ENCODE measurements at places on chromosomes 3 and 15.

GRCh38 chr3:122091602-122092295 lies 36.6 kb downstream of the CD86 start:
- no peak for DNase-seq

DNA sequence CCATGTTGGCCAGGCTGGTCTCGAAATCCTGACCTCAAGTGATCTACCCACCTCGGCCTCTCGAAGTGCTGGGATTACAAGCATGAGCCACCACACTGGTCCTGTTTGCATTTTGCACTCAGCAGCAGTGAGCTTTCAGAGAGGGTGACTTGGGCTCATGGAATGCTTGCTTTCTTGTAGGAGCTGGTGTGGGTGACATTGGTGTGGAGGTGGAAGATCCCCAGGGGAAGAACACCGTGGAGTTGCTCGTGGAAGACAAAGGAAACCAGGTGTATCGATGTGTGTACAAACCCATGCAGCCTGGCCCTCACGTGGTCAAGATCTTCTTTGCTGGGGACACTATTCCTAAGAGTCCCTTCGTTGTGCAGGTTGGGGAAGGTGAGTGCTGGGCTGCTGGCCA lies 90.3 kb downstream of the FLNB start:
- no peak for DNase-seq

GRCh38 chr15:74343797-74344127 lies 23.7 kb downstream of the CYP11A1 start:
- no peak for DNase-seq

DNA sequence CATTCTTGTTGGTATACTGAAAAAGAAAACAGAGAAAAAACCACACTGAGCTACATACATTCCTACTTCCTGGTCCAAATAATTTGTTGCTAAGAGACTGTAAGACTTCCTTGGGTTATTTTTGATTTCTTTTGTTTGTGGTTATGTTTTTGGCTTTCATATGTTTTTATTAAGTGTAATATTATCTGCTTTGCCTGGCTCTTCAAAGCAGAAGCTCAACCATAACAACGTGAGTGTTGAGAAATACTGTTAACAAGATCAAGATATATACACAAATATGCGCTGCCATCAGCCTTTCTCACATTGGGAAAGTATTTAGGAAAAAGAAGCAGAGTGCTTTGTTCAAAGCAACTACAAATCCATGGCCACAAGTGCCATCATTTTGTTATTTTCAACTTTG lies 556.2 kb upstream of the CBLB start:
- no peak for DNase-seq

- no peak for DNase-seq
Observed at GRCh38 chr3:127214975-127215374, 22.0 kb downstream of the PRR23E start.

DNA sequence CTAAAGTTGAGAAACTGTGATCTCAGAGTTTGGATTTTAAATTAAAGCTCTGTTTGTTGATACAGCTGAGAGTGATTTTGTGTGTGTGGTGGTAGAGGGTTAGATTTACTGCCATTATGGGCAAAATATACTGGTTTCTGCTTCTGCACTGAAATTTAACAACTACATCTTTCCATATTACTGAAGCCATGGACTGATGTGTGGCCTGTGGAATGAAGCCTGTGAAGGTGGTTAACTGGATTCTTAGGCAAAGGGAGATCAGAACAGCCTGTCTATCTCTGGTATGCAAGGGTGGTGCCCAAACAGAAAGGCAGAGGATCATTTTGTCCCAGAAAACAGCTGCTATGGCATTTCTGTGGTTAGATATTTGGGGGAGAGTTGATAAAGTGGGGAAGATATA lies 297.3 kb upstream of the THBS1 start:
- DNase-seq = no peak

- DNase-seq = no peak
Observed at GRCh38 chr3:13877911-13878280, 2.0 kb downstream of the WNT7A start.

GRCh38 chr15:21271566-21271965 lies 168.7 kb downstream of the POTEB3 start:
- no peak for DNase-seq

DNA sequence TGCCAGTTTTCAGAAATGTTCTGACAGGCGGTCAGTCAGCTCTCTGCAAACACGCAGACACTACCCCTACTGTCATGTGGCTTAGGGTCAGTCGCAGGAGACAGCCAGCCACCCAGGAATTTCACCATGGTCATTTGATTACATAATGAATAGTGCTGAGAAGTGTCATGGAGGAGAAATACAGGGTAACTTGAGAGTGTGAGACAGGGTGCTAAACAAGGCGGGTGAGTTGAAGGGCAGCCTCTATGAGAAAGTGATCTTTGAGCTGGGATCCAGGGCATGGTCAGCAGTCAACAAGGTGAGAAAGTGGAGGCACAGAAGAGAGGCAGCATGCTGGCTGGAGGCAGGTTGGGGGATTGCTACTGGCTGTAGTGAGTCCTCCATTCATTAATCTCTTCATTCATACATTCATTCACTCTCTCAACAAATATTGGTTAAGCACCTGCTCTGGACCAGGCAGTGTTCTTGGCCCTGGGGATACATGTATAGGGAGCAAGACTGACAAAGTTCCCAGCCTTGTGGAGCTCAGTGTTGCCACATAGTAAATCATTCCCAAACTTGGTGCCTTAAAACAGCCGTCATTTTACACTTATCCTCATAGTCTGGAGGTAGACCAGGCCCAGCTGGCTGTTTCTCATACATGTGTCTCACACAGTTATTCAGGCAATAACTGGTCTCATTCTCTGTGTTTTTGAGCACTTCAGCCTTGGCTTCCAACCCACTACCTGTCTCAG lies 14.8 kb downstream of the PXYLP1 start:
- DNase-seq = no peak

DNA sequence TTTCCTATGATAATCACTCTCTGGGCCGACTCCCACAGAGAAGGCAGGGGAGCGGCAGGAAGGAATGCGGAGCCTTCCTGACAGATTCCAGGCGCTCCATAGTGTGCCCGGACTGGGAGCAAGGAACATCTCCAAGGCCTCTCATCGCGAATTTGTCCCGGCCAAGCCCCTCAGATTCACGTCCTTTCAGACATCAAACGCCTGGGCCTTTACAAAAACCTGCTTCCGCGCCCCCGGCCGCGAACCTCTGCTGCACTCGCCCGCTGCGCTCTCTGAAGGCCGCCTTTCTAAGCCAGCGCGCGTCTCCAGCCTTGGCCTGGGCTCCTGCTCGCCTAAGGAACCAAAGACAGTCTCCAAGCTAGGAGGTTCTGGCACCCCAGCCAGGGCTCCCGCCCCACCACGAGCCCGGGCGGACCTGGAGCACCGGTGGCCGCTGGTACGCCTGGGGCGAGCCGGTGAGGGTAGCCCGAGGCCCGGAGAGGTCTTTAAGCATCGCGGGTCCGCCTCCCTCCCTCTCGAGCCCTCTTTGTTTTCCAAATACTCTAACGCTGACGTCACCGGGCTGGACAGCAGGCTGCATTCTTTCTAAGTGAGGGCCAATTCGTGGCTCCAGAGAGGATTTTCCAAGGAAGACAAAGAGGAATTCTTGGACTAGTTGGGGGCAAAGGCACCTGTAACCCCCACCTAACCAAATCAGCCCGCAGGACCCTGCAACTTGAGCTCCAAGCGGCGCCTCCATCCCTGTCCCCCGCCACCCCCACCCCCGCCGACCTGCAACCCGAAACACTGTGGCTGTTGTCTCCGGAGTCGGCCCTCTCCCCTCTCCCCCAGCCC lies 759 bp downstream of the AMOTL2 start:
- DNase-seq = no peak

GRCh38 chr3:69739204-69740102 lies at the start of gene MITF:
Gene MITF, plus strand, starts transcription at chr3:69739464. Its CDS starts 134 bp downstream, at chr3:69739598.
- no peak for DNase-seq

DNA sequence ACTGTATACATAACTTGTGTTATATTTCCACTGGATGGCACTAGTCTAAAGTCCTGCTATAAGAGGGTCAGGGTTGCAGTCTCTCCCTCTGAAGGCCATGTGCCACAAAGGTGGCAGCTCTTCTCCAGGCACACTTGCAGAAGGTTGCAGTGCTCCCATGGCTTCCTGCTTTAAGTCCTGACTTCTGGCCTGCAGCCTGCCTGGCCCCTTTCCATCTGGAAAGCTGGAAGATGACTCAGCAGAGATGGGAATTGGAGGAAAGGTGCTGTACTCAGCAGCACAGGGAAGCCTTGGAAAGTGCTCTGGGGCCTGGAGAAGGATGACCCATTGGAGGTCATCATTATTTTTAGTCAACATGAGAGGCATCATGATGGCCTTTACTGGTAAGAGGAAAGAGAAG lies 40.9 kb upstream of the MRPL3 start:
- DNase-seq = no peak

GRCh38 chr3:44223299-44223698 lies 18.4 kb upstream of the TOPAZ1 start:
- DNase-seq = no peak

DNA sequence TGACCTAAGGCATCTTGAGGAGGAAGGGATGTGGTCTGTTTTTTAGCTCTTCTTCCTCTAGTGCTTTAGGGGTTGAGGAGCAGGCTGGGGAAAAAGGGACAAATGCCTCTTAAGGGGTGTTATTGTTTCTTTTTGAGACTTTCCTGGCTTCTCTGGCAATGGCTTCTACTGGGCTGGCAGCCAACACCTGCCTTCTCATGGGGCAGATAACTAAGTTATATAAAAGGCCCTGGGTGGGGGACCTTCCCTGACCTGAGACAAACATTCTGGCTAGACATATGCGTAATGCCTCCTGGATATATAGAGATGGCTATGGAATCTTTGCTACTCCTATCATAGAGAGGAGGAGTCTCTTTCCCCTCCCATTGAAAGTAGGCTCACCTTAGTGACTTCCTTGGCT lies 179.2 kb upstream of the PROK2 start:
- no peak for DNase-seq

- DNase-seq = no peak
Observed at GRCh38 chr3:100438623-100438974, 37.3 kb downstream of the LNP1 start.

GRCh38 chr15:69424748-69425413 lies 10.7 kb downstream of the KIF23 start:
- DNase-seq = no peak

DNA sequence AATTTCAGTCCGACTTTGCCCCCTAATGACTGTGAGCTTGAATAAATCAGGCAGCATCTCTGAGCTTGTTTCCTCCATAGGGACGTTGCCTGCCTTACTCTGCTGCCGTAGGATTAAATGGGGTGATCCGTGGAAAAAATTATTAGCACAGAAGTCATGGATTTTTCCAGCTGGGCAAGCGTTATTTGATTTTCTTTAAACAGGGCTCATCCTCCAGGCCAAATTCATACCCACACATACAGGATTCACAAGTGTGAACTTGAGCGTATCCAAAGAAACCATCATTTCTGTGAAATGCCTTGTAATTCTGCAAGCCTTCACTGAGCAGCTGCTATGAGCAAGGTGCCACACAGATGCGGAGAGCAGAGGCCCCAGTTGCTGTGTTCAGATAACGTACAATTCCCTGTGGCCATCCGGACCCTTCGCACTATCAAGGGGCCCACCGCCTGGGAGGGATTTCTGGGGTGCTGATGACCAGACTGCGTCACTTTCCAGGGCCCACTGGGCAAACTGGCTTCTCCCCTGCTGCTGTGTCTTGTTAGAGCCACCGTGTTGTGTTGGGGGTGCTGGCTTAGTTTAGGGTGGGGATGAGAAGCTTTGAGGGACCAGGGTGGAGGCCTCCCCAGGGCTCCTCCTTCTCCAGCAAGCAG lies 61.4 kb downstream of the MGLL start:
- no peak for DNase-seq

- DNase-seq = no peak
Observed at GRCh38 chr3:111884411-111885018, 25.4 kb downstream of the PHLDB2 start.

- no peak for DNase-seq
Observed at GRCh38 chr3:2810723-2811122, 299.5 kb downstream of the IL5RA start.

All from naive thymus-derived CD4-positive, alpha-beta T cell (primary cell).